Glutamatergic neuron (in vitro differentiated cells): ENCODE measurements at places on chromosomes 6 and 20. TPM values are rescaled to one million over a fixed set of nuclear protein-coding genes. Genes with fewer than 3 reads are reported as not detected.

Gene PTPRT
- 1.9 TPM for total RNA-seq

Gene ANKRD66
- total RNA-seq: not detected

Gene CST7
- total RNA-seq: not detected

Gene CRISP3
- not detected for total RNA-seq

Gene SIRPB1
- total RNA-seq: not detected

Gene RAD21L1
- not detected for total RNA-seq

Gene BNIP5
- not detected for total RNA-seq

Gene METTL24
- 1.5 TPM for total RNA-seq

Gene SMIM28
- total RNA-seq: not detected

Gene MEP1A
- total RNA-seq: not detected

Gene FAM209B
- not detected for total RNA-seq

Gene UST
- total RNA-seq: 11.2 TPM

Gene TNFAIP3
- 2.2 TPM for total RNA-seq

Gene PI3
- total RNA-seq: not detected

Gene LRFN2
- total RNA-seq: 0.56 TPM

Gene PDE7B
- not detected for total RNA-seq

Gene SIGLEC1
- total RNA-seq: not detected

Gene XKR7
- total RNA-seq: 284 TPM

Gene PDYN
- not detected for total RNA-seq

Gene LGSN
- total RNA-seq: not detected

Gene KATNA1
- 10.9 TPM for total RNA-seq
